KBM-7 (cell line): ENCODE measurements at places on chromosomes 11 and 22.

DNA sequence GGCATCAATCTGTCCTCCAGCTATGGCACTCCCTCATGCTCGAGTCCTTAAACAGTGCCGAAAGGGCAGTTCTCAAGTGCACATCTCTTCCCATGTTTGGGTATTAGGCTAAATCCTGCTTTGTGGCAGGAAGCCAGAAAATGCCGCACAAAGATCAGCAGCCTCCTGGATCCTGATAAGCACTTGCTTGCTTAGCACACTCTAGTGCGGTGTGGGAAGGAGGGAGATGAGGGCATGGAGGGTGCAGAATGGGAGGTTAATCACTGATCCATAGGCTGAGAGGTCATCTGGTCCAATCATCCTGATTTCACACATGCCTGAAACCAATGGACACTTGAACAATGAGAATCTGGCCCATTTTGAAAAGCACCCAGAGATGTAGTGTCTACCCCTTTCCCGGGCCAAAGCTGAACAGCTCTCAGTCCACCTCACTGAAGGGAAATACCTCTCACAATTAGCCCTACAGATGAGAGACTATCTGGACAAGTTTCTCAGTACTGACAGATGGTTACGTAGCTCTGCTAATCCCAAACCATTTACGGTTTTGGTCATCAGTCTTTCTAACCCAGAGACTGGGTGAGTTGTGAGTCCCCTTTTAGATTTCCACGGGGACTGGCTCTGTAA is 29.8 kb upstream of the CHRM4 start:
- DNase-seq = no peak

- no peak for DNase-seq
These were observed 796 bp downstream of the MYOD1 start for GRCh38 chr11:17719938-17720795.

DNA sequence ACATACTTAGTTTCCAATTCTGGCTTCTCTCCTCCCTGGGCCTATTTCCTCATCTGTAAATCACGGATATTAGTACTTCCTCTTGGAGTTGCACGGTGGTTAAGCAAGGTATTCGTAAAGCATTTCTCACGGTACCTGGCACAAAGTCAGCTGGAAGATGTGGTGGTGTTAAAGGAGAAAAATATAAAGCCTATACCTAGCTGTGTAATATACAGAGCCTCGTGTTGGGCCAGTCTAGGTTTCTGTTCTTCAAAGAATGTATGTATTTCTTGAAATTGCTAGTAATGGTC is 47.2 kb downstream of the DBX1 start:
- DNase-seq = no peak

- no peak for DNase-seq
These were observed 40.2 kb downstream of the RRP8 start for GRCh38 chr11:6563121-6563619.

- DNase-seq = no peak
These were observed 883.5 kb downstream of the OPCML start for GRCh38 chr11:132648851-132649250.
